Upper lobe of right lung (tissue), 1 donor: ENCODE measurements at places on chromosomes 1 and 21. TPM values are rescaled to one million over a fixed set of nuclear protein-coding genes. Genes with fewer than 3 reads are reported as not detected.

The FCER1A gene
- 13.3 TPM for total RNA-seq

GRCh38 chr1:222124602-222125001, 382.7 kb upstream of the DUSP10 start:
- no peak for DNase-seq
- H3K36me3 ChIP-seq = no peaks in the 10 kb centered on the region
- no peaks in the 10 kb centered on the region for H3K27me3 ChIP-seq
- H3K27ac ChIP-seq = no peak overlapping the region
- H3K4me1 ChIP-seq = no peaks in the 10 kb centered on the region
- no peak overlapping the region for H3K4me3 ChIP-seq

- H3K4me3 ChIP-seq = no peak overlapping the region
- H3K4me1 ChIP-seq = no peaks in the 10 kb centered on the region
- DNase-seq = no peak
- no peak overlapping the region for H3K27ac ChIP-seq
Measured at GRCh38 chr1:39452540-39452939, 38.9 kb upstream of the BMP8A start.

- no peaks in the 10 kb centered on the region for H3K27me3 ChIP-seq
- peaks cover 10% of the 10 kb centered on the region for H3K4me1 ChIP-seq
- no peak overlapping the region for H3K27ac ChIP-seq
- H3K4me3 ChIP-seq = no peak overlapping the region
- H3K36me3 ChIP-seq = no peaks in the 10 kb centered on the region
Measured at GRCh38 chr1:236148470-236148845, 6.1 kb downstream of the GPR137B start.
